ENCODE measurements at places on chromosomes 5 and 9.

DNA sequence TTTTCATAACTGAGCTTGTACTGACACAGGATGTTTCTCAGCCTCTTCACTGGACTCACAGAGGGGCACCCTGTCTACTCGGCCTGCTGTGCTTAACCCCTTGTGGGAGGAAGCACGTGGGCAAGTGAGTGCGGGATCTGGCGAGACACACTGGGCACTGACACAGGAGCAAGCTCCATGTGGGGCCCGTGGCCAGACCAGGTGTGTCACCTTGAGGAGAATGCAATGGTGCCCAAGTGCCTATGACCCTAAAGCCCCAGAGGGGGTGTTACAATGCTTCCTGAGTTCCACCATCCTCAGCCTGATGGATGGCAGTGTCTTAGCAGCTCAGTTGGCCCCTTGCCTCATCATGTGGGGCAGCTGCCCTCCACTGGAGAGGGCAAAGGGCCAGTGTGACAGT is 128.9 kb downstream of the ALDH1A1 start:
- DNase-seq = no peak

DNA sequence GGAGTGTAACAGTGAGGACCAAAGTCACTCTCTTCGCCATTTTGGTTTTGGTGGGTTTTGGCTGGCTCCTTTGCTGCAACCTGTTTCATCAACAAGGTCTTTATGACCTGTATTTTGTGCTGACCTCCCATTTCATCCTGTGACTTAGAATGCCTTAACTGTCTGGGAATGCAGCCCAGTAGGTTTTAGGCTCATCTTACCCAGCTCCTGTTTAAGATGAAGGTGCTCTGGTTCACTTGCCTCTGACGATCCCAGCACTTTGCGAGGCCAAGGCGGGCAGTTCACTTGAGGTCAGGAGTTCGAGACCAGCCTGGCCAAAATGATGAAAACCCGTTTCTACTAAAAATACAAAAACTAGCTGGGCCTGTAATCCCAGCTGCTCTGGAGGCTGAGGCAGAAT is 1.8 kb upstream of the CKS2 start:
- no peak for DNase-seq

GRCh38 chr5:54361691-54362411 is 51.5 kb upstream of the ARL15 start:
- DNase-seq = no peak

- no peak for DNase-seq
These were observed 230.3 kb downstream of the AUH start for GRCh38 chr9:91131433-91131839.

DNA sequence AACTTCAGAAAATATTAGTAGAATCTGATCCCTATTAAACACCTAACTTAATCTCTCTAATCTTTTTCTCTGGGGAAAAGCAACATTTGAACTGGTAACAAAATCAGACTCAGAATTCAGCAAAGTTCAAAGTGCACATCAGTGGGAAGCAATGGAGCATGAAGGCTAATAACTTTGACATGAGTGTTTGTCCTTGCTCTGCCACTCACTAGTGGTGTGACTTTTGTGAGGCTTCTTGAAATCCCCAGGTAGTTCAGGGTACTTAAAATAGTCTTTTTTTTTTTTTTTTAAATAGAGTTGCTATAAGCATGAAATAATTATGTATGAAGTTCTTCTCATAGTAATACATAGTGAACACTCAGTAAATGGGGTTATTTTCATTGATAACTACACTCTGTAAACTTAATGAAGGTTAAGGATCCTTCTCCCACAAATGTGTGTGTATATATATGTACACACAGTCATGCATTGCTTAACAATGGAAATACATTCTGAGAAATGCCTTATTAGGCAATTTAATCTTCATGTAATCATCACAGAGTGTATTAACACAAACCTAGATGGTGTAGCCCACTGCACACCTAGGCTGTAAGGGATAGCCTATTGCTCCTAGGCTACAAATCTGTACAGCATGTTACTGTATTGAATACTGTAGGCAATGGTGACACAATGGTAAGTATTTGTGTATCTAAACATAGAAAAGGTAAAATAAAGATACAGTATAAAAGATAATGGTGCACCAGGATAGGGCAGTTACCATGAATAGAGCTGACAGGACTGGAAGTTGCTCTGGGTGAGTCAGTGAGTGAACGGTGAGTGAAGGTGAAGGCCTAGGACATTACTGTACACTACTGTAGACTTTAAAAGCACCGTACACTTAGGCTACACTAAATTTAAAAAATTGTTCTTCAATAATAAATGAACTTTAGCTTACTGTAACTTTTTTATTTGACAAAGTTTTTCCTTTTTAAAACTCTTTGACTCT is 73.3 kb upstream of the HMHB1 start:
- no peak for DNase-seq

DNA sequence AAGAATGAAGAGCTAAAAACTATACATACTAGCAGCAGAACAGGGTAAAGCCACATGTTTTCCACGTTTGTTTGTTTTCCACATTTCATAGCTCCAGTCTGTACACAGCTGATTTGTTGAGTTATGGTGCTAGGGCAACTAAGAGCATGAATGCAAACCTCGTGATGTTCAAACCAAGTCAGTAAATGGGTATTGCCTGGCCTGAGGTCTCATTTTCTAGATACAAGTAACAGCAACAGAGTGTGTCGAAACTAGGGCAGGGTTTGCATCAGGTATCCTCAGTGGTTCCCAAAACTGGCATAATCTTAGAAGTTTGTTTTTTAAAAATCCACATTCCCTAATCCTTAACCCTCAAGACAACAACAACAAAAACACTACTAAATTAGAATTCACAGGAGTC is 89.3 kb downstream of the CEMIP2 start:
- no peak for DNase-seq

GRCh38 chr5:607541-608428 is 4.4 kb upstream of the CEP72 start:
- no peak for DNase-seq

- DNase-seq = no peak
These were observed 289.3 kb upstream of the CTNND2 start for GRCh38 chr5:12193536-12193935.

GRCh38 chr5:172455087-172455381 is 709 bp upstream of the SH3PXD2B start:
- DNase-seq = no peak

DNA sequence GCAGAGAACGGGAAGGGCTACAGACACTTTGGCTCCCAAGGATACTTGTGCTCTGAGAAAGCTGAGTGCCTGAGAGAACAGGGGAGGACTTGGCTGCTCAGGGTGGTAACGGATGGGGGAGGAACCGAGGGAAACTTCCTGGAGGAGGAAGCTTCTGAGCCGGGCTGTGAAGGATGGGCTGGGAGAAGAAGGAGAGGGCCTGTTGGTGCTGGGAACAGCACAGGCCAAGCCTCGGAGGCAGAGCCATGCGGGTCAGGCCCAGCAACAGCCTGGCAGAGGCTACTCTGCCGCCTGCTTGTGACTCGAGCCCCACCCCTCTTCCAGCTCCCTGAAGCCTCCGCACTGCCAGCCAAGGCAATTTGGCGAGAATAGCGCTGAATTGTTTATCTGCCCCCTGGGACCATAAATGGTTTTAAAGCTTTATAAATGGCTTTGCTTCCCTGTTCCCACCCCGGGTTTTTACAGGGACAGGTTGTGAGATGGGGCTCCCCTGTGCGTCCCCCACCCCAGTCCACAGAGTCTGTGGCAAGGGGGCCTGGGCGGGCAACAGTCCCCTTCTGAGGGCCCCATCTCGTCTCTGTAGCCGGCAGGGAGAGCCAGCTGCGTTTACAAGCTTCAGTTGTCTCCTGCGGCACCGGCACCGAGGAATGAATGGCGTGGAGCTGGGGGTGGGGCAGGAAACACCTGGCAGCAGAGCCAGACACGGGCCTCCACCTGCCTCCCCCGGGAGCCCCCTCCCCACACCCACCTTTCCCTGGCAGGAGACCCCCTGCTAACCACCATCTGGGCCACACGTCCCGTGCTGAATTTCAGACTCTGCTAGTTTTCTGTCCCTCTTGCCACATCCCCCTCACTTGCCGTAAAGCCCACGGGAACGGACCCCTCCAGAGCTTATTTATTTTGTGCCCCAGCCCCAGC is 24.4 kb downstream of the FAM163B start:
- peak; percentile 95 for DNase-seq

- no peak for DNase-seq
These were observed 49.5 kb downstream of the ADAMTS2 start for GRCh38 chr5:179295778-179296149.

GRCh38 chr9:18544456-18544855 is 70.5 kb downstream of the ADAMTSL1 start:
- no peak for DNase-seq

- DNase-seq = no peak
These were observed 461.8 kb downstream of the KIF4B start for GRCh38 chr5:155475318-155475717.

DNA sequence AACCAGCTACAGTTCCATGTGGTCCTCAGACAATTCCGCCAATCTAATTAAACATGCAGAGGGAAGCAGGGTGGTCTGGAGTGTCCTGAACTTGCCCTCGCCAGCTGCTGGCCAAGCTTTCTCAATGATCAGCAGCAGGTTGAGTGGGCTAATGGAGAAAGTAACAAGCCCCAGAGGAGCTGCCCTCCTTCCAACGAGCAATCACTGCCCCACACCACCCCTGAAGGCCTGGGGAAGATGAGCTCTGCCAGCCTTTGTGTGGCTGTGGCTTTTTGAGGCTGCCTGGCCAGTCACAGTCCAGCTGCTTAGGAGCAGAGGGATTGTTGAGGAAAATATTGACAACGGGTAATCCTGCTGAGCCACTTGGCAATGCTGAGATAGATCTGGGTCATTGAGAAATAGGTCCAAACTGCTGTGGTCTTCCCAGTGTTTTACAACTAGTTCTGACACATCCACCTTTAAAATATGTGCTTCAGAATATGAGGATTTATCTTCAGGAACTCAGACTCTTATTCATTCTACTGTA is 107.3 kb downstream of the CD180 start:
- no peak for DNase-seq

GRCh38 chr5:68415177-68416085 is 199.9 kb downstream of the PIK3R1 start:
- DNase-seq = no peak

DNA sequence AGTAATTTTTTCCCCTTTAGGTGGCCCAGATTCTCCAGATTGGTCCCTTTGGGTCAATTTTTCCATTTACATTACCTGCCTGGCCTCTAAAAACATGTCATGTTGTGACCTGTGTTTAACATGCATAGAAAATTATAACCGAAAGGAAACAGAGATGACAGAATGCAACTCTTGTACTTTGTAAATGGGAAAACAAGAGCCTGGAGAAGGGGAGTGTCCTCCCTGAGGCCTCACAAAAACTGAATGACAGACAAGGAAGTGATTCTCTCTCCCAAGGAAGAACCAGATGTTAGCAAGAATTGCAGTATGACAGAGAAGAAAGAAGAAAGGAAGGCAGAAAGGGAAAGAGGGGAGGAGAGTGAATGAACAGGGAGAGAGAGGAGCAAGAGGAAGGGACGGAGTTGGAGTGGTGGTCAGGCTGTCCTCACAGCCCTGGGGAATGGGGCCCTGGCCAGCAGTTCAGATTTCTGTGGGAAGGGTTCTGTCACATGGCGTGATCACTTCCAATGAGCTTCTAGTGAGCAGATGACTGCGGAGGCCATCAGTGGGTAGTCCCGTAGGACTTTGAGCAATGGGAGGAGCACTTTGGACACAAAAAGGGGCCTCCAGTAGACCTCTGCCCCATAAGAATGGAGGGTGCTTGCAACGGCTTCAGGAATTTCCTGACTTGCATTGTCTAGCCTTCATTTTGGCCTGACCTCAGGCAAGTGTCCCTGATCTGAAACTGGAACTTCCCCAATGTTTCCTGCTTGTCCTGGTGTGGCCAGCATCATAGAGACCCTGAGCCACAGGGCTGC is 31.6 kb downstream of the ABLIM3 start:
- no peak for DNase-seq

- DNase-seq = no peak
These were observed 21.7 kb downstream of the ANKRD55 start for GRCh38 chr5:56211298-56211865.

GRCh38 chr5:116992681-116993080 is 418.1 kb upstream of the SEMA6A start:
- DNase-seq = no peak

DNA sequence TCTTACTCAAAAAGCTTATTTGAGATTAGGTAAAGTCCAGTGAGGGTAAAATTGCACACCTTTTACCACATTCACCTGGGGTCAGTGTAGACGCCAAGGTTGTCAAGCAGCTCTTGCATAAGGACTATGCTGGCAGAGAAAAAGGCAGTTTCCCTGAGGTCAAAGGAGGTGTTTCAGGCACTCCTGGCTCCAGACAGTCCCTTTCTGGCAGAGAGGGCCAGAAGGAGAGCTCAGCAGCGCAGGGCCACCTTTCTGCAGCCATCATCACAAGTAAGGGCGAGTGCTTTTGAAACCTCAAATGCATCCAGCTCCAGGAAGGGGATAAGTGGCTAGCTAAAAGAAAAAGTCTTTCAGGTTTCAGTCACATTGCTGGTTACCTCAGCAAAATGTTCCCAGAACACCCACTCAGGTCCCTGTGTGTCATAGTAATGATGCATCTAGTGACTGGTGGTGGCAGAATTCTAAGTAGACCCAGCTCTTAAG is 16.7 kb upstream of the IL13 start:
- no peak for DNase-seq

DNA sequence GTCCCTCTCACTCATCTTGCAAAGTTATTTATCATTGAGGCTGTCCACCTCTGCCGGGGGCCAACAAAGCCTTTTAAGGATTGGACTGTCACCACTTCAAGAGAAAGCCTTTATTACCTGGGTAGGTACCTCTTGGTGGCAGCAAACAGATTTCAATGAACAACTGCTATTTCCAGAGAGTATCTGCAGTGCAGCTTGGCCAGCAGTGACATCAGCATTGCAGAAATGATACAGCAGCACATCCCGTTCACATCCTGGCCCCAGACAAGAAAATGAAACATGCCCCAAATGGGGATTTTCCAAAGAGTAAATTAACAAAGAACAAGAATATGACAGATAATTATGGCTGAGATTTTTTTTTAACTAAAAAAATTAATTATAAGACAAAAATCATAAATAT is 2.3 kb upstream of the SPATA6L start:
- DNase-seq = no peak

- no peak for DNase-seq
These were observed 46.0 kb downstream of the CAMK2A start for GRCh38 chr5:150243590-150243989.

DNA sequence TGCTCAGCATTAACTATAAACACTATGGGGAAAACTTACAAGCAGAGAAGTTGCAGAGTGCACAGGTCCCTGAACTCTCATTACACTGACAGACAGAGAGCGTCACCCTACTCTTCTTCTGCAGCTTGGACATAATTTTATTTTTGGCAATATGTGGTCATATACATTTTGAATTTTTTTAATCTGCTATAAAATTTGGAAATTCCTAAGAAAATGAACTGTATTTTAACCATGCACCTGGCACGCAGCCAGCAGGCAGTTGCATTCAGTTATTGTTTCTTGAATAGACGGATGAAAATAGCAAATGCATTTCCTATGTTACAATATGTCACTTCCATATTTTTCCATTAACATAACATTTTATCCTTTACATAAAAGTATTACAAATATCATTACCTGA is 100.2 kb downstream of the SLC25A46 start:
- DNase-seq = no peak

- peak; percentile 99 for DNase-seq
These were observed 53.2 kb upstream of the NCS1 start for GRCh38 chr9:130118841-130119518.
